Stimulated activated CD8-positive, alpha-beta memory T cell treated with anti-CD3 and anti-CD28 coated beads, Interleukin-7, amount 100 ng/mL, for 48 hours (primary cell): ENCODE measurements at places on chromosomes 16 and 17.

GRCh38 chr16:1974157-1975070, 2.6 kb downstream of the TBL3 start:
- DNase-seq, result no peak

- DNase-seq, result no peak
These were observed 58.3 kb downstream of the BEAN1 start for GRCh38 chr16:66485376-66485775.

GRCh38 chr16:10514369-10515055, 65.9 kb downstream of the EMP2 start:
- DNase-seq, result no peak

- no peak for DNase-seq
These were observed 13.6 kb upstream of the PPM1D start for GRCh38 chr17:60586288-60586974.

- DNase-seq, result no peak
These were observed 23.6 kb upstream of the ZNF750 start for GRCh38 chr17:82863383-82863940.

GRCh38 chr16:64596196-64596595, 525.7 kb downstream of the CDH11 start:
- DNase-seq, result no peak

DNA sequence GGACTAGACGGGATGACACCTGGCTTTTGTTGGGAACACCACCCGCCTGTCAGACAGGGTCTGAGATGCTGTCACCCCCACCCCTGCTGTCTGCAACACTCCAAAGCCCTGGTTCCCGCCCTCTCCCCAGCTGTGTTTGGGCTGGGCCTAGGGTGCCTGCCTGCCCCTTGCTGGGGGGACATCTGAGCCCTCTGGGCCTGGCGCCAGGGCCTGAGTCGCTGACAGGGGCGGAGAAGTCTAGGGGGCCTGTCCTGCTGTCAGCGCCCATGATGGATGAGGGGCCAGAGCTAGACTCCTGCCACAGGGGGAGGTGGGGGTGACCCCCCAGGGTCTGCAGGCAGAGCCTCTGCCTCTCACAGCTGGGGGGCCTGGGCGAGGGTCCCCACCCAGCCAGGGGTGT, 7.6 kb upstream of the PKMYT1 start:
- no peak for DNase-seq

DNA sequence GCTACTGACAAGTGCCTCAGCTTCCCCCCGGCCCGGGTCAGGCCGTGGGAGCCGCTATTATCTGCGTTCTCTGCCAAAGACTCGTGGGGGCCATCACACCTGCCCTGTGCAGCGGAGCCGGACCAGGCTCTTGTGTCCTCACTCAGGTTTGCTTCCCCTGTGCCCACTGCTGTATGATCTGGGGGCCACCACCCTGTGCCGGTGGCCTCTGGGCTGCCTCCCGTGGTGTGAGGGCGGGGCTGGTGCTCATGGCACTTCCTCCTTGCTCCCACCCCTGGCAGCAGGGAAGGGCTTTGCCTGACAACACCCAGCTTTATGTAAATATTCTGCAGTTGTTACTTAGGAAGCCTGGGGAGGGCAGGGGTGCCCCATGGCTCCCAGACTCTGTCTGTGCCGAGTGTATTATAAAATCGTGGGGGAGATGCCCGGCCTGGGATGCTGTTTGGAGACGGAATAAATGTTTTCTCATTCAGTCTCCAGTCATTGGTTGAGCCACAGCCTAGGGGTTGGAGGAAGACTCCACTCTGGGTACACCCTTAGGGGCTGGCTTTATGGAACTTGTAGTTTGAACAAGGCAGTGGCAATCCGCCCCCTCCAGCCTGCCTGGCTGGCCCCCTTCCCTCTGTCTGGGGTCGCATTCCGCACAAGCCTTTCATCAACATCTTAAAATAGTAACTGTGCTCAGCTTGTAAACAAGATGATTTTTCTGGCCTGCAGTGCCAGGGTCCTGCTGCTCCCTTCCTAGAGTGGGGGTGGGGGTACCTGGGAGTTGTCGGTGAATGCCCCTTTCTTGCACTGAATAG, 4.1 kb downstream of the SYNGR2 start:
- DNase-seq, result no peak

GRCh38 chr17:28689011-28689410, 22.7 kb downstream of the PROCA1 start:
- DNase-seq, result no peak

DNA sequence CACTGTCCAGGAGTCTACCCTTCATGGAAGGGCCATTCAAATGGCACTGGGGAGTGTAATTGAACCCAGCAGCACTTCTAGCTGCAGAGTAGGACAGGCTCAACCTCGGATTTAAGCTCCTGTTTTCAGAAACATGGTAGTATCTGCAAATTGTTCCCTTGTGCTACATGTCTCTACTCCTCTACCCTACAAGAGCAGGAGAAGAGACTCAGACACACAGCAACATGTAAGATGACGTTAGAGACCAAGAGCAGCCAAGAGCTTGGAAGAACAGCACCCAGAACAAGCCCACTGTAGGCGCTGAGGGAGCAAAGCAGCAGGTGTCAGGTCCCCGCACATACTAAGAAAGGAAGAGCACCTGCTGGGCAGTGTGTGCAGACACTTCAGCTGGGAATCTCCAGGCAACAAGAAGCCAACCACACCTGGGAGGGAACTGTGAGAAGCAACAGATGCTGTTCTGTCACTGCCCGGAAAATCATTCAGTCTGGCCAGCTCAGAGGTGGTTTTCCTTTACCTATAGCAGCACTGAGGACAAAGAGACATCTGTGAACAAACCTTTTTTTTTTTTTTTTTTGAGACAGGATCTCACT, 35.6 kb upstream of the MNT start:
- no peak for DNase-seq

- DNase-seq, result no peak
These were observed 11.0 kb downstream of the NEUROD2 start for GRCh38 chr17:39596543-39597267.

DNA sequence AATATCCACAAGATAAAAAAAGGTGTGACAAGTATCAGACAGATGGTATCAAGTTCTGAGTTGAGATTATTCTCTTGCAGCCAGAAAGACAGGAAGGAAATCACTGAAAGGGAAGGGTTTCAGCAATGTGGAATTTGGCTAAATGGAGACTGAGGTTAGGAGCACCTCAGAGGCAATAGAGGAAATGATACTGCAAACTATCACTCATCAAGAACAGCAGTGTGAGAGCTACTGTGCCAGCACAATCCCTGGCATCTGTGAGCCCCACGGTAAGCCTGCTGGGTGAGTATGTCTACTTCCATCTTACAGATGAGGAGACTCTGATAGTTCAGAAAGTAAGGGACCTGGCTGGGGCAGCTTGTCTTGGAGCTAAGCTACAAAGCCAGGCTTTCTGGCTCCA, 162.0 kb downstream of the SALL1 start:
- no peak for DNase-seq

GRCh38 chr16:2719328-2720063, 528 bp downstream of the PRSS27 start:
- no peak for DNase-seq
